ENCODE measurements at places on chromosomes 2 and 18.

- no peak for DNase-seq
Observed at GRCh38 chr2:238387332-238387731, 39.4 kb upstream of the ASB1 start.

DNA sequence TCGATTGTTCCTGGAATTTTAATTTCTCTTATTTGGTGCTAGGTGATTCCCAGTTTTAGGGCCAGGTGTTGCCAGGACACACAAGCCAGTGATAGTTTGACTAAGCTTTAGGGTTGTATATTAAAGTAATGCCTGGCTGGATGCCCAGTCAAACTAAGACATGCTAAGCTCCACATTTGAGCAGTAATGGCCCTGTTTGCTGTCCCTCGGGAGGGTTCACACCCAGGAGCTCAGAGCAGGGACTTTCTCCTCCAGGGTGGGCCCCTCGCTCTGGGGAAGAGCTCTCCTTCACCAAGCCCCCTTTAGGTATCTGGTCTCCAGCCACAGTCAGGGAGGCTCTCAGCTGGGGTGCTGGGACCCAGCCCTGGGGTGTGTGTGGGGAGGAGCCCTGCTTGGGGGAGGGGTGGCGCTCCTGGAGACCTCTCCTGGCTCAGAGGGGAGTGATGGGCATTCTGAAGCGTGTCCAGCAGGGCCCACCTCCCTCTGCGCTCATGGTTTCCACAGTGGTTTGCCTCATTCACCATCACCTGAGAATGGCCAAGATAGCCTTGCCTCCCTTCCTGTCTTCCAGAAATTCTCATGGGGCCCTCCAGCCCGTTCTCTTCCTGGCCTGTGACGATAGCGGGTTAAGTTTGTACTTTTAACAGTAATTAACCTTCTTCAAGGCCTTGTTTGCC is 31.7 kb downstream of the INPP4A start:
- no peak for DNase-seq

GRCh38 chr2:12417786-12418185 is 298.9 kb upstream of the TRIB2 start:
- no peak for DNase-seq

GRCh38 chr2:172811027-172811426 is 75.4 kb downstream of the RAPGEF4 start:
- DNase-seq, result no peak

Measured in A549 (cell line).